ENCODE measurements at places on chromosomes 16 and 17. TPM values are rescaled to one million over a fixed set of nuclear protein-coding genes. Genes with fewer than 3 reads are reported as not detected.

DNA sequence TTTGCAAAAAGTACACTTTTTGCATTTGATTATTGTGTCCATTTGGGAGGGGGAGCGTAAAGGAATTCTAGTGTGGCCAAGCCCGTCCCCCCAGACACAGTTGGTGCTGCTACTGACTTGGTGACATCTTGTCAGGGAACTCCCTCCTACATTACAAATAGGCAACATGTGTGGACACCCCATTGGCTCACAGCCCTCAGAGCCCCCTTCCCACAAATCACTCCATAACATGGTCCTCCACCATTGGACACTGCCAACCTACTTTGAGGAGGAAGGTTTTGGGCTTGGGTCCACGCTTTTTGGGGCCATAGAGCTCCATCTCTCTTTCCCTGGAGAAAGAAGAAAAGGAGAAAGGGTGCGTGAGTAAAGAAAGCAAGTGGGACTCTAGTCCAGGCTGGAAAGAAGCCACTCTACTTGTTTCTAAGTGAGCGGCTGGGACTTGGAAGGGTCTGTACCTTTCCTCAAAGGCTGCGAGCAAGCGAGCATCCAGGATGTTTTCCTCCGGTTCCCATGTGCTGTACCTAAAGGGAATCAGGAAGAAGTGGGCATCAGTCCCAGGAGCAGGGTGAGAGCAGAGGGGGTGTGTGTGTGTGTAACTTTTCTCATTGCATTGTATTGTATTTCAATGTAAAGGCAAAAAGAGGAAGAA, 958 bp downstream of the CBX8 start:
- peaks cover 53% of the 10 kb centered on the region for H3K27me3 ChIP-seq
- no peak for DNase-seq
- H3K36me3 ChIP-seq: no peaks in the 10 kb centered on the region
- no peak overlapping the region for H3K27ac ChIP-seq
- peak overlapping the region; percentile 64 for H3K4me3 ChIP-seq

PAQR4 gene
- 17.2 TPM for total RNA-seq

DNA sequence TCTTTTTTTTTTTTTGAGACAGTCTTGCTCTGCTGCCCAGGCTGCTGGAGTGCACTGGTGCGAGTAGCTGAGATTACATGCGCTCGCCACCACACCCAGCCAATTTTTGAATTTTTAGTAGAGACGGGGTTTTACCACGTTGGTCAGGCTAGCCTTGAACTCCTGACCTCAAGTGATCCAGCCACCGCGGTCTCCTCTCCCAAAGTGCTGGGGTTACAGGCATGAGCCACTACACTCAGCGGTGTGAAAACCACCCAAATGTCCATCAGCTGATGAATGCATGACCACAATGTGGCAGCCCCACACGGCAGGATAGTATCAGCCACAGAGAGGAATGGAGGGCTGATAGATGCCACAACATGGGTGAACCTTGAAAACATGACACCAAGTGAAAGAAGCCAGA, 2.1 kb downstream of the P2RX5 start:
- DNase-seq: no peak
- peaks cover 18% of the 10 kb centered on the region for H3K4me1 ChIP-seq
- H3K36me3 ChIP-seq: no peaks in the 10 kb centered on the region
- H3K4me3 ChIP-seq: no peak overlapping the region

GRCh38 chr17:77433385-77434135, 292.8 kb downstream of the SEC14L1 start:
- peaks cover 8% of the 10 kb centered on the region for H3K36me3 ChIP-seq
- H3K27me3 ChIP-seq: no peaks in the 10 kb centered on the region
- H3K4me1 ChIP-seq: peaks cover 88% of the 10 kb centered on the region
- no peak overlapping the region for H3K4me3 ChIP-seq

TNRC6C gene
- total RNA-seq: 18.8 TPM

- no peaks in the 10 kb centered on the region for H3K27me3 ChIP-seq
- DNase-seq: no peak
- no peak overlapping the region for H3K27ac ChIP-seq
- no peaks in the 10 kb centered on the region for H3K4me1 ChIP-seq
- no peaks in the 10 kb centered on the region for H3K36me3 ChIP-seq
- no peak overlapping the region for H3K4me3 ChIP-seq
These were observed 81.1 kb downstream of the ADAMTS18 start for GRCh38 chr16:77353587-77354263.

NAGS gene
- total RNA-seq: 7.0 TPM

ATAD5 gene
- total RNA-seq: 4.4 TPM

CES4A gene
- 14.3 TPM for total RNA-seq

NPIPB13 gene
- 13.6 TPM for total RNA-seq

GRCh38 chr17:45705123-45706009, 78.8 kb upstream of the CRHR1 start:
- H3K36me3 ChIP-seq: no peaks in the 10 kb centered on the region
- H3K4me1 ChIP-seq: no peaks in the 10 kb centered on the region
- no peaks in the 10 kb centered on the region for H3K27me3 ChIP-seq
- H3K4me3 ChIP-seq: no peak overlapping the region

C16orf87 gene
- total RNA-seq: 9.3 TPM

- peaks cover 23% of the 10 kb centered on the region for H3K27me3 ChIP-seq
- DNase-seq: no peak
- H3K36me3 ChIP-seq: no peaks in the 10 kb centered on the region
- H3K4me1 ChIP-seq: no peaks in the 10 kb centered on the region
- no peak overlapping the region for H3K4me3 ChIP-seq
These were observed 478.1 kb downstream of the NPIPA7 start for GRCh38 chr16:16857012-16857411.

DNA sequence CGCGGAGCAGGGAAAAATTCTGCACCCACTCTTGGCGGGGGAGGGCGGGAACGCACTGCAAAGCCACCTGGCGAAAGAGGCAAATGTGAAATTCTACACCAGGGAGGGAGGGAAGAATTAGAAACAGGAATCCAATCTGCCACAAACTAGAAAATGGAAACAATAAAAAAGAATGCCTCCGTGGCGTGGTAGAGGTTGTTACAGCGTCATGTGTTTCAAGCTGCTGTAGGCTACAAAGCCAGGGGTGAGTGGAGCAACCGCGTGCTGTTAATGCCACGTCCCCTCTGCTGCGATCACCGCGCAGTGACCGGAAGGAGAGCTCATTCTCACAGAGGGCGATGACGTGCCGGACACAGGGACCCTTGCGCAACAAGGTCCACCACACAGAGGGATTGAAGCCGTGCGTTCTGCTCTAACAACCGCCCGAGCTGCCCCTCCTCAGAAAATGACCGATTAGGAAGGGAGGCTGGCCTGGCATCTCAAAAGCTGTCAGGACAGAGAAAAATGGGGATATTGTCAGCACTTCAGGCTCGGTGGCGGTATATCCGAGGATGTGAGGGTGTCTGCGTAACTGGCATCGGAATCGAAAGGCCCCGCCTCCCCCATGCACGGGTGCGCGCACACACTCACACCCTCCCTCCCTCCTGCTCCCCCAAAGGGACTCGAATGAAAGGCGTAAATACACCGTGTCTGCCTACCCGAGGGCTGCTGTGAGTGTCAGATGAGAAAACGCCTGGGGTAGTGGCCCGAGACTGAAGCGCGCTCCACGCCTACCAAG, 70.8 kb upstream of the TNRC6C start:
- peak; percentile 89 for DNase-seq
- H3K36me3 ChIP-seq: no peaks in the 10 kb centered on the region
- H3K27ac ChIP-seq: peak overlapping the region; percentile 16

SMIM22 gene
- total RNA-seq: 40.5 TPM

GRCh38 chr17:49370971-49371834, 9.2 kb upstream of the ZNF652 start:
- peaks cover 5% of the 10 kb centered on the region for H3K4me1 ChIP-seq
- H3K36me3 ChIP-seq: no peaks in the 10 kb centered on the region
- H3K27me3 ChIP-seq: no peaks in the 10 kb centered on the region
- no peak for DNase-seq
- H3K4me3 ChIP-seq: no peak overlapping the region

DNA sequence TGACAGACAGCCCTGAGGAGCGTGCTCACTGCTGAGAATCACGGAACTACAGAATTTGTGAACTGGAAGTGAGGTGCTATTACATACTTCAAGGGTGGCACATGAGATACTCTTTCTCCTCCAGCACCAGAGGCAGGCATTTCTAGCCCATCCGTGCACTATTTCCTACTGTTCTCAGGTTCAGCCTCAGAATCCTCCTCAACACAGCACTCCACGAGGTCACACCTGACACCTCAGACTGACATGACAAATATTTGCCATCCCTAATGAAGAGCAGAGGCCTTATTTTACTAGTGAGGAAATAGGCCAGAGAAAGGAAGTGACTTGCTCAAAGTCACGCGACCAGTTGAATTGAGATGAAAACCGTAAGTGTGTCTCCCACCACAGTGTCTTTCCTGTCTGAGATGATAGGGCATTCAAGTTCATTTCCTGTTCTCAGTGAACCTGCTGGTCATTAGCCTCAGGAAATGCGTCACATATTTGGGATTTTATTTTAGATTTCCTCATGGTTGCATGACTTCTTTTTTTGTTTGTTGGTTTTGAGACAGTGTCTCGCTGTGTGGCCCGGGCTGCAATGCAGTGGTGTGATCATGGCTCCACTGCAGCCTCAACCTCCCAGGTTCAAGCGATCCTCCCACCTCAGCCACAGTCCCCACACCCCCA, 23.6 kb downstream of the SEZ6 start:
- peak overlapping the region; percentile 95 for H3K27ac ChIP-seq
- peak; percentile 35 for DNase-seq
- H3K4me1 ChIP-seq: peaks cover 40% of the 10 kb centered on the region
- peaks cover 7% of the 10 kb centered on the region for H3K27me3 ChIP-seq

PABPN1L gene
- total RNA-seq: not detected

GINS2 gene
- total RNA-seq: 4.2 TPM

- H3K4me1 ChIP-seq: peaks cover 46% of the 10 kb centered on the region
- H3K27ac ChIP-seq: no peak overlapping the region
- no peak for DNase-seq
- no peaks in the 10 kb centered on the region for H3K27me3 ChIP-seq
These were observed 32.3 kb downstream of the CHD9 start for GRCh38 chr16:53087101-53087500.

GRCh38 chr17:19392303-19392702, 5.3 kb upstream of the MFAP4 start:
- H3K27ac ChIP-seq: no peak overlapping the region
- H3K4me3 ChIP-seq: no peak overlapping the region
- no peak for DNase-seq
- no peaks in the 10 kb centered on the region for H3K27me3 ChIP-seq
- peaks cover 13% of the 10 kb centered on the region for H3K4me1 ChIP-seq

DNA sequence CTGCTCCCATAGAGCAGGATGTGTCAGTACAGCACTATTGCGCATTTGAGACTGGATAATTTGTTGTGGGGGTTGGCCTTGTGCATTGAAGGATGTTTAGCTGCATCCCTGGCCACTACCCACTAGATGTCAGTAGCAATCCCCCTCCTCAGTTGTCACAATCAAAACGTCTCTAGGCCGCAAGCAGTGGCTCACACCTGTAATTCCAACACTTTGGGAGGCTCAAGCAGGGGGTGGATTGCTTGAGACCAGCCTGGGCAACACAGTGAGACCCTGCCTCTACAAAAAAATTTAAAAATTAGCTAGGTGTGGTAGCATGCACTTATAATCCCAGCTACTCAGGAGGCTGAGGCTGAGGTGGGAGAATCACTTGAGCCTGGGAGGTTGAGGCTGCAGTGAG, 48.4 kb downstream of the CENPV start:
- H3K36me3 ChIP-seq: peaks cover 12% of the 10 kb centered on the region
- H3K4me1 ChIP-seq: no peaks in the 10 kb centered on the region
- no peak for DNase-seq
- H3K27ac ChIP-seq: no peak overlapping the region
- no peaks in the 10 kb centered on the region for H3K27me3 ChIP-seq

DNA sequence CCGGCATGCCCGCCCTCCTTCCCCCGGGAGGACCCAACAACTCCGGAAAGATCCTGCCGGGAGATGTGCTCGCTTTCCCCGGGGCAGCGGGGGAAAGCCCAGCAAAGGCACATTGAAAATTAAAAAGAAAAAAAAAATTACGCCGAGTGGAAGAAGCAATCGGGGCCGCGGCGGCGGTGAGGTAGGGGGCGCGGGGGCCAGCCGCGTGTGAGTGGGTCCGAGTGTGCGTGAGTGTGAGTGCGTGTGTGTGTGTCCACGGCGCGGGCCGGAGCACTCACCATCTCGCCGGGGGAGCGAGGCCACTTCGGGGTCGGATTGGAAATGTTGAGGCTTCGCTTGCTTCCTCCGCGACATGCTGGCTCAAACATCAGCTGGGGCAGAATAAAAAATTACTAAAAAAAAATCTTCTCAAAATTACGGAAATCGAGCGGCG, at the start of gene SALL1:
Gene SALL1 (minus strand): TSS at position 383 of the 433 bp plus-strand sequence. CDS start 29 bp downstream, at position 354.
- DNase-seq: no peak
- peak within 1 kb of the TSS; percentile 3 for H3K4me3 ChIP-seq
- no peak within 1 kb of the TSS for H3K27ac ChIP-seq

DNA sequence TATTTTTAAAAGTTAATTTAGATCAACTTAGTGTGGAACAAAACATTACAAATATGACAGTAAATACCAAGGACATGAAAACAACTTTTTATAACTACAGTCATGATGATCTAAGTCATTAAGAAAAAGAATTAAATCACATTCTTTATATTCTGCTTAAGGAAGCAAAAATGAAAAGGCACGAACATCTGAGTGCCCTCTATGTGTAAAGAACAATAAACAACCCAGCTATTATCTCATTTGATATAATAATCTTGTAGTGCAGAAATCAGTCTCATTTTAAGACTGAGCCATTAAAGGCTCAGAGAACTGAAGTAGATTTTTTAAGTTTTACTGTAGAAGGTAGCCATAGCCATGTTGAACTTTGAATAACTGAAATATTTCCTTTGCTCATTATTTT, 13.4 kb downstream of the MYO1D start:
- no peak overlapping the region for H3K4me3 ChIP-seq
- H3K4me1 ChIP-seq: no peaks in the 10 kb centered on the region
- DNase-seq: no peak
- no peaks in the 10 kb centered on the region for H3K36me3 ChIP-seq
- peak overlapping the region; percentile 44 for H3K27ac ChIP-seq
- H3K27me3 ChIP-seq: no peaks in the 10 kb centered on the region

DNA sequence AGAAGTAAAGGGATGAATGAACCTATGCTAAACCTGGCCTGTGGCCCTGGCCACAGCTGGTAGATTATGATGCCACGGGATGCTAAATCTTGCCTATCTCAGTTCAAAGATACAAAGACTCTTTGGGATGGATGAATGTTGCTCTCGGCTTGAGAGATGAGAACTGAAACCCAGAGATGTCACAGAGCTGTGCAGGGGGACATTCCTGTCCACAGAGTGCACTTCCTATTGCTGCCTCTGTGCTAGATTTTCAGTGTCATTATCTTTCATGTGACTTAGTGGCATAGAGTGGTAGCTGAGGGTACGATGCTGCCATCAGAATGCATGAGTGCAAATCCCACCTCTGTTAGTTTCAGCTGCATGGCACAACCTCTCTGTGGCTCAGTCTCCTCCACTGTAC, 2.3 kb upstream of the MT1M start:
- peaks cover 12% of the 10 kb centered on the region for H3K27me3 ChIP-seq
- no peak overlapping the region for H3K27ac ChIP-seq
- DNase-seq: no peak
- H3K36me3 ChIP-seq: no peaks in the 10 kb centered on the region

MYH1 gene
- 0.05 TPM for total RNA-seq

KRTAP2-2 gene
- total RNA-seq: not detected

- H3K4me1 ChIP-seq: peaks cover 17% of the 10 kb centered on the region
- no peak overlapping the region for H3K27ac ChIP-seq
- H3K27me3 ChIP-seq: no peaks in the 10 kb centered on the region
- H3K36me3 ChIP-seq: no peaks in the 10 kb centered on the region
These were observed 4.5 kb upstream of the RAB40C start for GRCh38 chr16:585351-585750.

Data from left lung (tissue), 14 donors.